G401 (cell line): ENCODE measurements at places on chromosomes 1 and 21. TPM values are rescaled to one million over a fixed set of nuclear protein-coding genes. Genes with fewer than 3 reads are reported as not detected.
A peak's percentile ranks its signal among the peaks of the same experiment; 100 is the strongest.

DNA sequence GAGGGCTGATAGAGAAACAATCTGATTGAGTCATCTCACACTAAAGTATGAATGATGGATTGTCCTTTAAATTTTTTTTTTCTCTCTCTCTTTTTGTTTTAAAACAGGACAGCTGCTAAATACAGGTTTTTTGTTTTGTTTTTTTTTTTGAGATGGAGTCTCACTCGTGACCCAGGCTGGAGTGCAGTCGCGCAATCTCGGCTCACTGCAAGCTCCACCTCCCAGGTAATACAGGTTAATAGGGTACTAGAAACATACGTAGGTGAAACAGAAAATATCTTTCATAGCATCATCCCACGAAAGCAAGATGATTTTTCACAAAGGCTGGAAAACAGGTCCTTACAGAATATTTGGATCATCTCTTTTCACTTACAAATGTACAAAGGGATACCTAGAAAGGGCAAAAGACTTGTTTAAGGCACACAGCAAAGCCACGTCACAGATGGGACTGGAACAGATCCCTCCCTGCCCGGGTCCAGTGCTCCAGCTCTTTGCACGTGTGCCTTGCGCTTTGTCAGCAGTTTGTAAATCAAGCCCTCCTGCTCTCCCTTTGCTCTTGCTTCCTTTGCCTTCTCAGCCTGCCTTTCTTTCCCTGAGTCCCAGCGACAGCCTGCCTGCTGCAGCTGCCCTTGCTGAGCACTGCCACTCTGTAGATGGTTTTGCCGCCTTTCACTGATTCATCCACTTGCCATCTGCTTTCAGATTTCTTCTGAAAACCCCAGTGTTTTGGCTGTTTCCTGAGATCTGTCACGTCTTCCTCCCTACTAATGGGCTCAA, 171.3 kb upstream of the BEND5 start:
- peak; percentile 6 for DNase-seq

GRCh38 chr1:205826016-205826806, 13.2 kb upstream of the SLC41A1 start:
- no peak for DNase-seq

DNA sequence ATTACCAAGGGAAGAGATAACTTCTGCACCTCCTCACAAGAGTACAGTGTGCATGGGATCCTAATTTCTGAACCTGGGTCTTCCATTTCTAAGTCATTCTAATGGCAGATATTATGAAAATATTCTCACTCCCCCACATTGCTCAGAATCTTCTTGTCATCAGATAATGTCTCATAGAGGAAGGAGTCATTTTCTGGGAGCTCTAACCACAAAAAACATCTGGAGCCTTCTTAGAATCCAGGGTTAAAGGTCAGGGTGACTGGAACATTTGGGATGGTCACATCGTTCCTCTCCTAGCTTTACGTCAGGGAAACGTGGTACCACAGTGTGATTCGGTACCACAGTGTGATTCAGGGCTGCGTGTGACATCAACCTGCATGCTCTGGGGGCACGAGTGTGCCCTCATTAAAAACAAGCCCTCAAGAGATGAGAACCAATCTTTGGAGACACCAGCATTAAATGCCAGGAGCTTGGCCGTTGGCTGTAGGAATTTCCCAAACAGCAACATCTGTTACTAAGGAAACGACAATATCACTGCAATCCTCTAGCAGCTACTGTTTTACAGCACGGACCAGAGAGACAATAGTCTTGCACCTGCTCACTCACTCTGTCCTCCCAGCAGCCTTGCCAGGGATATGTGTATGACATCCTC, 179.1 kb downstream of the PSMG1 start:
- no peak for DNase-seq

- DNase-seq: no peak
Measured at GRCh38 chr1:13576926-13577325, 6.7 kb upstream of the PDPN start.

DNA sequence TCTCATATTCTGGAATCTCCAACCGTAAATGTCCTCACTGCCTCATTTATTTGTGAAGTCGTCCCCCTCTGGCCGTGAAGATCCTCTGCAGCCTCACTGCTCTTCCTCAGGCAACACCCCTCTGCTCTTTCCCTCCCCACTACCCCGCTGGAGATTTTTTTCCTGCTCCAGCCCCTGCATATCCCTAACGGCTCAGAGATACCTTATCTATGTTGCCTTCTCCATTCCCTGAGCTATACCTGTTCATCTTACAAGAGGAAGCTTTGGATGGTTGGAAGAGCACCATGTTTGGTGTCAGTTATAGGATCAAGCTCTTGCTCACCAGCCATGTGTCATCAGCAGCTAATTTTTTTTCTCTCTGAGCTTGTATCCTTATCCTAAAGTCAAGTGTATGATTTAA, 26.4 kb downstream of the LRRC8B start:
- no peak for DNase-seq

- no peak for DNase-seq
Measured at GRCh38 chr1:87957331-87957730, 628.7 kb downstream of the LMO4 start.

Gene RPL22
- total RNA-seq: 286 and 296 TPM in 2 replicates

Gene MX1
- total RNA-seq: not detected in 2 replicates

Gene FCER1G
- 0.49 TPM in 1 of 2 replicates, not detected in the other for total RNA-seq

Gene ZZZ3
- 20.7 and 39.8 TPM in 2 replicates for total RNA-seq

Gene RXFP4
- not detected in 2 replicates for total RNA-seq
